D721Med (cell line): ENCODE measurements at places on chromosomes 13 and 19.

DNA sequence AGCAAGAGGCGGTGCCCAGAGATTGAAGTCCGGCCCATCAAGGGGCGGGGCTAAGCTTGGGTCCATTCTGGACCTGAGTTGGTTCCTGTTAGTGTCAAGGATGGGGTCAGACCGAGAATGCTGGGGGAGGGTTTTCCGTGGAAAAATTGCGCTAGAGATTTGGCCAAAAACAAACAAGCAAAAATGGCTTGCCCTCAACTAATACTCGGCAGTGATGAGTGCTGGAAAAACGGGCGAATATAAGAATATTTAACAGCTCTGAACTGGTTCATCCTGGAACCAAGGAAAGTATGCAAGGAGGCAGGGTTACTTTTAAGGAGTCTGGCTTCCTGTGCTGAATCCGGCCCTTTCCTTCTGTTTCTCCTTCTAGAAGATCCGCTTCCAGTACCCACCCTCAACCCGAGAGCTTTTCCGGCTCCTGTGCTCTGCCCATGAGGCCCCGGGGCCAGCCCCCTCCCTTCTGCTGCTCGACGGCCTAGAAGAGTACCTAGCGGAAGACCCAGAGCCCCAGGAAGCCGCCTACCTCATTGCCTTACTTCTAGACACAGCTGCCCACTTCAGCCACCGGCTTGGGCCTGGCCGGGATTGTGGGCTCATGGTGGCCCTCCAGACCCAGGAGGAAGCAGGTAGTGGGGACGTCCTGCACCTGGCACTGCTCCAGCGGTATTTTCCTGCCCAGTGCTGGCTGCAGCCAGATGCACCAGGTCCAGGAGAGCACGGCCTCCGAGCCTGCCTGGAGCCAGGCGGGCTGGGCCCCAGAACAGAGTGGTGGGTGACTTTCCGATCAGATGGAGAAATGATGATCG is 880 bp downstream of the SWSAP1 start:
- no peak for DNase-seq

GRCh38 chr13:29740961-29741360 is 109.5 kb downstream of the UBL3 start:
- DNase-seq = no peak

GRCh38 chr13:43979492-43979891 is 99.8 kb downstream of the LACC1 start:
- DNase-seq = no peak

DNA sequence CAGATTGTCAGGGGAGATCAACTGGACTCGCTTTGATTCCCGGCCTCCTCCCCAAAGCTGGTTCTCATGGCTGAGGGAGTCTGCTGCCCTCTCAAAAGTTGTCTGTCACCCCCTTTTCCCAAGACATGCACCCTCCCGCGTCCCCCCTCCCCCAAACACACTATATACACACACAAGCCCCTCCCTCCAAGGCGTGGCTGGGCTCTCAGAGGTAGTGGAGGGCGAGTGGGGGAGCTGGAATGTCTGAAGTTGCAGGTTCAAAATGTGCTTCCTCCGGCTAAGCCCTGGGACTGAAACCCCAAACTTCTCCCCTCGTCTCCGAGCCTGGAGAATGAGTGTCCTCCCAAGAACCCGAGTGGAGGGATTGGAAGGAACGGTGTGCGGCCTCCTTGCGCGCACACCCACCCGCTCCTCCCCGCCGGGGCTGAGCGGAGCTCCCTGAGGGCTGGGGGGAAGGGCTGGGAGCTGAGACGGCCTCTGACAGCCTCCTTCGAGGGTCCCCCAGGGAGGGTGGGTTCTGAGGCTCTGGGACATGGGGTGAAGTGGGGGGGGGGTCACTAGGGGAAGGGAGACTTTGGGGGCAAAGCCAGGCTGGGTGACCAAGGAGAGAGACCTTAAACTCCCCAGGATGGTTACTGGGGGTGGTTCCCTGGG is 9.9 kb upstream of the MEIS3 start:
- no peak for DNase-seq

- DNase-seq = no peak
Observed at GRCh38 chr19:1168572-1169410, 5.3 kb downstream of the SBNO2 start.

- no peak for DNase-seq
Observed at GRCh38 chr13:109087916-109088623, 458.7 kb downstream of the MYO16 start.

DNA sequence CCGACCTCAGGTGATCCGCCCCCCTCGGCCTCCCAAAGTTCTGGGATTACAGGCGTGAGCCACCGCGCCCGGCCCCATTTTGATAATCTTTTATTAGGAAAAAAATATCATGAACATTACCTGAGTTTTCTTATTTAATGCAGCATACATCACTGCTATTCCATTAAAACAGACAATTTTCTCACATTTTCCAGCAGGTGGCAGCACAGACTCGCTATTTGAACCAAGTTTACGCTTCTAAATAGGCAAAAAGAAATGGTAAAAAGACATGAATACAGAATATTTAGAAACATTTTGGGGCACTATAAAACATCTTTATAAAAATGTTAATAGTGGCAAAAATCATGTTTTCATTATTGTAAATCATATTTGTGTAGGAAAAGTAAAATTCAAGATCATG is 903.1 kb downstream of the SLITRK6 start:
- DNase-seq = no peak

- DNase-seq = no peak
Observed at GRCh38 chr13:48977973-48978372, 2.3 kb downstream of the FNDC3A start.

DNA sequence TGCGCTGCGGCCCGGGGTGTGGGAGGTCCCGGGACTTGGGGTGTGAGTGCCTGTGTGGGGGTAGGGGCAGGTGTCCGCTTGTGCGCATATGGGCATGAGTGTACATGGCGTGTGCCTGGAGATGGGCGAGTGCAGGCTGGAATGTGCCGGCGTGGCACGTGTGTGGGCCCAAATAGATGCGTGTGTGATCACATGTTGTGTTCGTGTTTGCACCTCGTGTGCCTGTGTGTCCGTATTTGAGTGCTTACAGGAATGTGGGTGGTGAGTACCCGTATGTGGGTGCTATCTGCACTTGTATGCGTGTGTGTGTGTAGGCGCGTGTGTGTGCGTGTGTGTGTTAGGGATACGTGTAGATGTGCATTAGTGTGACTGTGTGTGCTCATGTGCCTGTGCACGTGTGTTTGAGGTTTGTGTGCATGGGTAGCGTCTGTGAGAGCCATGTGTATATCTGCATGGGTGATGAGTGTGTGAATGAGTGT is 3.4 kb downstream of the ZNF536 start:
- no peak for DNase-seq

GRCh38 chr19:46958532-46958931 is 61.1 kb upstream of the NPAS1 start:
- DNase-seq = no peak

DNA sequence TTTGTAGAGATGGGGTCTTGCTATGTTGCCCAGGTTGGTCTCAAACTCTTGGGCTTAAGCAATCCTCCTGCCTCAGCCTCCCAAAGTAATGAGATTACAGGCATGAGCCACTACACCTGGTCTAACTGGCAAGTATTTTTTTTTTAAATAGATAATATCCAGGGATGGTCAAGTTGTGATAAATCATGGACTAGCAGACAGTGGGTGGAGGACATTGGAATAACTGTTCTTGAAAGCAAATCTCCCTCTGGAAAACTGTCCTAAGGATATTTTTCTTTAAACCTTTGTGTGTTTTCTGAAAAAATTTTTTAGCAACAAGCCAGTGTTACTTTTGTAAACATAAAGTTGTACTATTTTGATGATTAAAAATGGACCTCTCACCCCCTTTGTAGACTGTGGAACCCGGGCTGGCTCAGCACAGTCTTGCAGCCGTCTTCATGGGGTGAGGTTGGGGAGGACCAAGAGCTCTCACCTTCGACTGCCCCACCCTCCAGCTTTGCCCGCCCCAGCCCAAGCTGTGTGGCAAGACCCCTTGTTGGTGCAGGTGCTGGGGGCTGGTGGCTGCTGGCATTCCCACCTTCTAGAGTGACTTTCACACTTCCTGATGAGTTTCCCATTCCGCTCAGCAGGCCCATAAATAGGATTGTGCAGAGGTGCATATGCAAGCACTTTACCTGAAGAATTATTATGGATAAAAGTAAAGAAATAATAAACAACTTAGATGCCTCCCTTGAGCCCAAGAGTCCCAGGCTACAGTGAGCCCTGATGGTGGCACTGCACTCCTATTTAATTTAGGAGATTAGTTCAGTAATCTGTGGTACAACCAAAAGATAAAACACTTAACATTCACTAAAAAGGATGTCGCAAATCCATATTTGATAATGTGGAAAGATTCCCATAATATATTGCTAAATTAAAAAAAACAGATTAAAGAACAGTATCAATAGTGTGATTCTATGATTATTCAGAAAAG is 107.3 kb downstream of the GADD45B start:
- DNase-seq = no peak

GRCh38 chr13:91162180-91162579 is 185.3 kb upstream of the MIR17HG start:
- no peak for DNase-seq
